ENCODE measurements at places on chromosomes 12 and 14.

GRCh38 chr14:39868949-39869348, 436.7 kb upstream of the FBXO33 start:
- no peak for DNase-seq

DNA sequence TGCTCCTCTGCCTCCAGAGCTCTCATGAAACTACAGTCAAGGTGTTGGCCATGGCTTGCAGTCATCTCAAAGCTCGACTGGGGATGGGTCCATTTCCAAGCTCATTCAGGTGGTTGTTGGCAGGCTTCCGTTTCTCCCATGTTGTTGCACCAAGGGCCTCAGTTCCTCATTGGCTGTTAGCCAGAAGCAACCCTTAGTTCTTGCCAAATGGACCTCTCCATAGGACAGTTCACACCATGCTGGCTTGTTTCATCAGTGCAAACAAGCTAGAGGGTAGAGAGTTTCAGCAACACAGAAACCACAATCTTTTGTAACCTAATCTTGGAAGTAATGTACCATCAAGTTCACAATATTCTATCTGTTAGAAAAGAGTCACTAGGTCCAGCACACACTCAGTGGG, 22.7 kb upstream of the PPM1A start:
- DNase-seq, result no peak

GRCh38 chr12:132269271-132269968, 60.0 kb downstream of the GALNT9 start:
- no peak for DNase-seq

GRCh38 chr12:108371801-108372344, 32.8 kb upstream of the CMKLR1 start:
- DNase-seq, result no peak

DNA sequence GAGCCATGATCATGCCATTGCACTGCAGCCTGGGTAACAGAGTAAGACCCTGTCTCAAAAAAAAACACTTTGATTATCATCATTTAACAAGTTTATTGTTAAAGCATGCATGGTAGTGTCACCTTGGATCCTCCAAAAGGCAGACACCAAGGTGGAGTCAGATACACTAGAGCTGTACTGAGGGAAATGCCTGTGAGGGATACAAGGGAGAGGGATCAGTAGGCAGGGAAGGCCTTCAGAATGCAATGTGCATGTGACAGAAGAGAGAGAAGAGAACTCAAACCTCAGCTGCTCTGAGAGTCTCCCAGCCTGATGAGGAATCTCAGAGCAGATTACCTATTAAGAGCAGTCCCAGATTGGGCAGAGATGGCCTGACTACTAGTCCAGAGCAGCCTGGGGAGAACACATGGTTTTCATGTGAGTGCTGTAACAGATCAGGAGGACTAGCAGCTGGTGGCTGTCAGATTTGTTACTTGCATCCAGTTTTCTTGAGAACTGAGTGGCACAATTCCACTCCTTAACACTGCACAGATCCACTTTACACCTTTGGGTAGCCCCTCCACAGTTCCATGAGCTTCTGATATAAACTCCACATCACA, 38.0 kb upstream of the A2ML1 start:
- DNase-seq, result no peak

GRCh38 chr12:128933039-128933438, 79.8 kb downstream of the GLT1D1 start:
- DNase-seq, result no peak

- DNase-seq, result no peak
Measured at GRCh38 chr12:11748903-11749302, 99.4 kb downstream of the ETV6 start.

DNA sequence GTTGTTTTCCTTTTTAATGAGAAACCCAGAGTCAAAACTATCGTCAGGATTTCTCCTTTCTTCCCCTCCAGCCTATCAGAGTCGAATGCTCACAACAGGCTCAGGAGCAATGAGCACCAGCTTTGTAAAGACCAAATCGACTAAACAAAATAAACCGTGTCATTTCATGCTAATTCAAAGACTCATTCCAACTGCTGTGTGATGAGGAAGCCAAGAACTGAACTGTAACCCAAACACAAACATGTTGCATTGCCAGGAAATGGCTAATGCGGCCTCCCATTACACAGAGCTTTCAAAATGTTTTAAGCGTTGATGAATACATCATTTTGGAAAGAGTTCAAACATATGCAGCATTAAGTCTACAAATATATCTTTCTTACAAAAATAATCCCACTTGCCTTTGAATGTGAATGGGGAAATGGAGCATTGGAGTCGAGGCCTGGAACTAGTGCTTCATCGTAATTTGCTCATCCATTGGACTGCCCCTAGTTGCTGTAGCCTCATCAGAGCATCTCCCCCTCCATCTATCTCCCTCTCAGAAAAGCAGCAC, 349.5 kb downstream of the GXYLT1 start:
- no peak for DNase-seq

Data from stimulated activated CD4-positive, alpha-beta T cell treated with anti-CD3 and anti-CD28 coated beads, Interleukin-1b, Interleukin-23, amount 100 ng/mL, for 24 hours (primary cell).